ENCODE measurements at places on chromosomes 4 and X. TPM values are rescaled to one million over a fixed set of nuclear protein-coding genes. Genes with fewer than 3 reads are reported as not detected.

GRCh38 chr4:108060686-108061321 lies 71.1 kb downstream of the HADH start:
- DNase-seq: no peak

- DNase-seq: no peak
Observed at GRCh38 chr4:121212806-121213205, 48.7 kb upstream of the TNIP3 start.

DCAF12L2 gene
- total RNA-seq: not detected

DNA sequence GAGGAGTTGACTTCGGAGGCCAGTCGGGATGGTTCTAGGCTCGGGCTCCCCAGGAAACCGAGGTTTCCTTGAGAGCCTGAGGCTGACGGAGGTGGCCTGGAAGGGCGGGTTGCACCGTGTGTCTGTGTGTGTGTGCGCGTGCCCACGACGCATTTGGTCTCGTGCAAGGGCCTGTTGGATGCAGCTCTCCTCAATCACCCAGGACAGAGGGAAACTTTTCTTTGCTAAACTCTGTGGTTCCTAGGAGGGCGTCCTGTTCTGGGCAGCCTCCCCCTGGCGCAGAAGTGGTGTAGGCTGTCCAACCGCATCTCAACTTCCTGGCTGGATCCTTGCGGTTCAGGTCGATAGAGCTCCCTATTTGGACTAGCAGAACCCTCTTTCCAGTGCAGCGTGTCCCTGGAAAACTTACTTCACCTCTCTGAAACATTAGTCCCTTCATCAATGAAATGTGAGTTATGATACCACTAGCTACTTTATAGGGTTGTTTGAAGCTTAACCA lies 973 bp downstream of the STK32B start:
- no peak for DNase-seq

- no peak for DNase-seq
Observed at GRCh38 chr4:139749338-139749737, 83.7 kb downstream of the MGST2 start.

GABRG1 gene
- total RNA-seq: not detected

- DNase-seq: no peak
Observed at GRCh38 chr4:1480720-1481119, 74.5 kb upstream of the NKX1-1 start.

GRCh38 chrX:118655561-118656246 lies 71.7 kb upstream of the IL13RA1 start:
- DNase-seq: no peak

- DNase-seq: no peak
Observed at GRCh38 chr4:141036786-141037185, 96.5 kb downstream of the RNF150 start.

GRCh38 chrX:8305350-8305749 lies 134.3 kb upstream of the VCX2 start:
- DNase-seq: no peak

GRCh38 chr4:169485791-169486742 lies 126.3 kb downstream of the NEK1 start:
- peak; percentile 33 for DNase-seq

SPANXD gene
- not detected for total RNA-seq

PGK1 gene
- total RNA-seq: 433 TPM

DNA sequence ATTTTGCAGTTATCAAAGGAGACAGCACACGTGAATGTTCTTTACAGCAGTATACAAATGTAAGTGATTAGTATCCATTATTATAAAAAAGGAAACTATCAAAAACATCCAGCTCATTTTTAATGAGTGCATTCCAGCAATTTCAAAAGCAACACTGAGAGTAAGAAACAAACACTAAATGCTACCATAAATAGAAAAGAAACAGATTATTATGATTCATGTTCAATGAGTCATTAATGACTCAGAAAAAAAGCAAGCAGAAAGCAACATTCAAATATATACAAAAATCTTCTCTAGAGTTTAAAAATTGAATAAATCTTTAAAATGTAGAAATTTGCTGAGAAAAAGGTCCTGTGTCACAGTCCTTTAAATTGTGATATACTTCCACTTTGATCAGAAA lies 346.5 kb upstream of the FMR1 start:
- DNase-seq: no peak

- no peak for DNase-seq
Observed at GRCh38 chr4:14035076-14035475, 407.6 kb upstream of the BOD1L1 start.

- no peak for DNase-seq
Observed at GRCh38 chr4:53781629-53782457, 190.6 kb upstream of the LNX1 start.

DNA sequence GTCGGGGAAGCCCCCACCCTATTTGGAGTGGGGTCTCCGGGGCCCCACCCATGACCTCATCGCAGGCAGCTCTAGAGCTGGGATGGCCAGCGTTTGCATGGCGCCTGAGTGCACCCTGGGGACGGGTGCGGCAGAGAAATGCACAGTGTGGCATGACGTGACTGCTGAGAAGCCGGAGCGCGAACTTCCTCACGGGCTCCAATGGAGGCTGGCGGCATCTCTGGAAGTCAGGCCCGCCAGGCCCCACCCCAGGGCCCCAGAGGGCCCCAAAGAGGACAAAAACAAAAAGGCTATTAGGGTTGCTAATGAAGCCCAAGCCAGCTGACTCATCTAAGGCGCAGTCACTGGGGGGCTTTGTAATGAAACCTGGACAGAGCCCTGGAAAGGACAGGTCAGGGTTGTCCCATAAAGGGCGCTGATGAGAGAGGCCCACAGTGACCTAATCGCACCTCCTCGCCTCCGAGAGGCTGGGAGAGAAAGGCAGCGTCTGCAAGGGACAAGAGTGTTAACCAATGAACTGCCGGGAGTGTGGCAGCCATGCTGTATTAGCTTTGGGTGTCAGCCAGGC lies 86.0 kb upstream of the C1QTNF7 start:
- DNase-seq: no peak
